Forelimb muscle (tissue), 1 donor: ENCODE measurements at places on chromosomes 7 and 10. TPM values are rescaled to one million over a fixed set of nuclear protein-coding genes. Genes with fewer than 3 reads are reported as not detected.

DNA sequence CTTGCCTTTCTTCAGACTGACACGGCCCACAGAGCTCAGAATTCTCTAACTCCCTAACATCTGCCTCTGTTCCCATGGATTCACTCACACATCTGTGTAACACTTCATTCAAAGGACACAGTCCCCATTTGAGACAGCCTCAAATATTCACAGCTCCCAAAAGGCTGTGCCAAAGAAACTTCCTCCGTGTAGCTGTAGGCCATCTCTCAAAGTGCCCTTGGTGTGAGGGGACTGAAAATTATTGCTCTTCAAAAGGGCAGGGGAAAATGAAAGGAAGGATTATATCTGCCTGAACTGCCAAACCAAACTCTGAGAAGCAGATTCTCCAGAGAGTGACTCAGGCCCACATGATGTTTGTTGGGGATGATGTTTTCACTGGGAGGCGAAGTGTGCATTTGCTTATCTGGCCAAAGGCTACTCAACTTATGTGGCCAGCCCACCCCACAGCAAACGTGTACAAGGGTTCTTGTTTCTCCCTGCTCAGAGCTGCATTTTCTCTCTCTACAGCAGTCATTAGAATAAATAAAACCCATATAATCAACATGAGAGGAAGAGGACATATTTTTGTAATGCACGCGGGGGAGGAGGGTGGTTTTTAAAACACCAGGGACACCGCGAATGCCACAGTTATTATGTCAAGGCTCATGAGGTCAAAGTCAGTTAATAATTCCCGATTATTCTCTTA is 302.4 kb upstream of the NFE2L3 start:
- DNase-seq = no peak

DNA sequence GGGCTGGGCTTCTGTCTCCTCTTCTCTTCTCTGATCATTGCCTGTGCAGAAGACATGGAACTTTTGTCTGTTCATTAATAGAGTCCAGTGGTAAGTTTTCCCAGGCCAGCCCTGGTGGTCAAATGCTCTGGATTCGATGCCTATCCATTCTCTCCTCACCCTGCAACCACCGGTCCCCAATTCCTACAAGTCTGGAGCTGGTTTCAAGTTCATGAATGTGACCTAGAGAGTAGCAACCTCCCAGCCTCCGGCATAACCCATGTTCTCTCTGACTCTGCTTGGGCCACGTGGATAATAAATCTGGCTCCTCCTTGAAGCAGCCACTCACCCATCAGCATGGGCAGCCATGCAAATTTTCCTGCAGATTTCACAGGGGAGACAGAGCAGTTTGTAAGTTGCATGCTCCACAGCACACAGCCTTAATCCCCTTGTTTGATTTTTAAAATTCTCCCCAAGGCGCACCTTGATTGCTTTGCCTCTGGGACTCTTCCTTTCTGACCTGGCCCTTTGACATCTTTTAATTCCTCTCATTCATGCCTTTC is 37.3 kb upstream of the PDZD8 start:
- DNase-seq = no peak

- DNase-seq = no peak
Observed at GRCh38 chr7:68314208-68314607, 1284.1 kb upstream of the AUTS2 start.

THAP5 gene
- 19.5 TPM for polyA plus RNA-seq

COL17A1 gene
- 0.23 TPM for polyA plus RNA-seq
